CD4-positive, alpha-beta T cell (primary cell): ENCODE measurements at places on chromosomes 12 and 14. TPM values are rescaled to one million over a fixed set of nuclear protein-coding genes. Genes with fewer than 3 reads are reported as not detected.
A peak's percentile ranks its signal among the peaks of the same experiment; 100 is the strongest.

The ITPK1 gene
- total RNA-seq = 20.6 TPM

The CLEC6A gene
- total RNA-seq = not detected

The PALS1 gene
- 12.1 TPM for total RNA-seq

The LRRC10 gene
- not detected for total RNA-seq

The OR6C76 gene
- total RNA-seq = not detected

The GON7 gene
- total RNA-seq = 2.4 TPM

DNA sequence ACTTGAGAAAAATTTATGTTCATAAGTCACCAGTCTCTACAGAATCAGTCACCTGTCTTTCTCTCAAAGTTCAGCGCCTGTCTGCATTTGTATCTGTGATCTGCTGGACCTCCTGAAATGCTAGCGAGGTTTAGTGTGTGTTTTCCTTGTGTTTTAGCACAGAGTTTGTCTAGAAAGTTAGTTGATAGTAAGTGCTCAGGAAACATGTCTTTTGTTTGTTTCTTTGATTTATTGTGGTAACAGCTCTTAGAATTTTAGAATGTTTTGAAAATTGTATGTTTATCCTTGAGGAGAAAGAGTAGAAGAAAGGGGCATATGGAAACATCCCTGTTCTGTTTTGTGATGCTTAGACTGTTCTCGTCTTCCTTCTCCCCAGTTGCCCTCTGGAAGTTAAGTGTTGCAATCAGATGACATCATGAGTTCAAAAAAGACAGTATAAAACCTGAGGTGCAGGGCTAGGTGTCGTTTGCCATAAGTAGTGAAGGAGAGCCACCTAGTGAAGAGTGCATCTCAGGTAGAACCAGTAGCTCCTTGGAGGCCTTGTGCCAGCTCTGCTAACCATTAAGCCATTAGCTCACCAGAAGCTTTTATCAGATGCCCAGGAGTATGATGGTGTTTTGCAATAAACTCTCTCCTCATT is 44.8 kb downstream of the FBXW8 start:
- DNase-seq = no peak

- peak; percentile 97 for DNase-seq
Observed at GRCh38 chr14:69152902-69153151, at the start of gene DCAF5. TSS of gene DCAF5 (minus strand) at chr14:69153119. CDS start at chr14:69152978, 141 bp downstream.

DNA sequence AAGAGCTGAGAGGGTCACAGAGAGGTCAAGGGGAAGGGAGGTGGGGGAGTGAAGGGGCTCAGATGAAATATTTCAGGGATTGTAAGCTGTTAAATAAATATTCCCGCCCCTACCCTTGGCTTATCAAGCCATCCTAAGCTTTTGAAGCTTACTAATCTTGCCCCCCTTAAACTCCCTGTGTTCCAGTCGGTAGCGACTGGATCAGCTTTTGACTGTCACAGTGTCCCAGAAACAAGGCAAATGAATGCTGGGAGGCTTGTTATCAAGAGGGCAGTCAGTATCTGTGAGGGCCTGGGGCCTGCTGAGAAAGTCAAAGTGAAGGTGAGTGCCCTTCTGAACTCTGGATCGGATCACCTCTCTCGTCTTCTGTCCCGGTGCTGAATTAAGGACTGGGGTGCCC is 128.1 kb downstream of the DACT1 start:
- no peak for DNase-seq

- no peak for DNase-seq
Observed at GRCh38 chr14:59474172-59474571, 9.0 kb upstream of the GPR135 start.

DNA sequence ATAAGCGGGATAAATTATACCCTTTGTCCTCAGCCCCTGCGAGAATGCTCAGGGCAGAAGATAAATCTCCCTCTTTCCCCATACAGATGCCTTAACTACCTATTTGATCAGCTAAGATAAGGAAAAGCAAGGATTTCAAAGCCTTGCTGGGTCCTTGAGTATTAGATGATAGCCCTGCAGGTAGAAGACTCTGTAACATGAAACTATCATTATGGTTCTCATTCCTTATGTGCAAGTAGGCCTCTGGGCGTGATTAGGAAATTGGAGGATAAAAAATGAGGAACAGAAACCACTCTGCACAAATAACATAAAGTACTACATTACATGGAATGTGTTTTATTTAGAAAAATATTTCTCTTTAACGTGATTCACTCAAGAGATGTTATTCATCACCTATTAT is 14.5 kb upstream of the WDR89 start:
- no peak for DNase-seq

- DNase-seq = no peak
Observed at GRCh38 chr12:122184517-122184916, 1.6 kb downstream of the LRRC43 start.

DNA sequence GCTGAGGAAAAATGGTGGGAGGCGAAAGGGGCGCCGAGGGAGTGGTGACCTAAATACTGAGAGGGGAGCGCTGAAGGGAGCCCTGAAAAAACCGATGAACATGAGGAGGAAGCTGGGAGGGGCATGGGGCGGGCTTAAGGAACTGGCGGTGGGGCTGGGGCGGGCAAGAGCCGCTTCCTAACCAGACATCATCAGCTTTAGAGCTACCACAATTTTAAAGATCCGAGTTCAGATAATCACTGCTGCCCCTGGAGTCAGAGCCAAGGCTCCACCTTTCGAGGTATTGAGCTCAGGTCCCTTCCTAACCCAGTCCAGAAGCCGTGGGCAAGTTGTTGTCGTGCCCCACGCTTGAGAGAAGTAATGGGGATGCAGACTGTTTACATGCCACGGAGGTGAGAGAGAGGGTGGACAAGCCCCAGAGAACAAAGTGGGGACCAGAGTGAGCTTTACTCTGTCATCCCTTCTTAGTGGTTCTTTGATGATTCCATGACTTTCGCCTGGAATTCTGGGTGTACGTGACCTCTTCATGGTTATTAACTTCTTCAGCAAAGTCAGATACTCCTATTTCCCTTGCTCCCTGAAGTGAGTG is 393 bp downstream of the ORMDL2 start:
- DNase-seq = no peak

DNA sequence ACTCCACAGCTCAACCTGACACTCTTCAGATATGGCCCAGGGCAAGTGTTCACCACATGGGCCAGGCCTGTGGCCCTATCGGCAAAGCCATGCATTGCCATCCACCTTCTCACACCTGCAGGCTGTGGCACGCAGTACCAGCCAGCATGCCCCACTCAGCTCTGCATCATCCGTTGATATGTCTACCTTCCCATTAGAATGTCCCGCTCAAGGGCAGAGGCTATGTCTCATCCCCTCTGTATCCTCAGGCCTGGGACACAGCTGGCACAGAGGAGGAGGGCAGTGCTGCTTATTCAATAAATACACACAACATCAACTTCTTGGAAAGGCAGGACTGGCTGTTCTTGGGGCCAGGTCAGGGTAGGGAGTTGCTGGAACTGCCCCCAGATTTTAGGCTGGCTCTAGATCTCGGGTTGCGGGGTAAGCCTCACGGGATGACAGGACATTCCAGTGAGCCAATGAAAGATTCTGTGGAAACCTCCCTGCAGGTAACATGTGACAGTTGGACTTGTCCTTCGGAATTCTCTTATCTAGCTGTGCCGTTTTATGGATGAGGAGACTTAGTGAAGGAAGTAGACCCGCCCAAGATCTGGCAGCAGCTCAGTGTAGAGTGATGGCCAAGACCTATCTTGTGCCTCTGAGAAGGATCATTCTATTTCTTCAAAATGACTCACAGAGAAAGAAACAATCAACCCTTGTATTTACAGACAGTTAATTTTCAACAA is 25.6 kb downstream of the SYNE3 start:
- no peak for DNase-seq

GRCh38 chr14:105859717-105860614 is 333.6 kb downstream of the TMEM121 start:
- peak; percentile 47 for DNase-seq

DNA sequence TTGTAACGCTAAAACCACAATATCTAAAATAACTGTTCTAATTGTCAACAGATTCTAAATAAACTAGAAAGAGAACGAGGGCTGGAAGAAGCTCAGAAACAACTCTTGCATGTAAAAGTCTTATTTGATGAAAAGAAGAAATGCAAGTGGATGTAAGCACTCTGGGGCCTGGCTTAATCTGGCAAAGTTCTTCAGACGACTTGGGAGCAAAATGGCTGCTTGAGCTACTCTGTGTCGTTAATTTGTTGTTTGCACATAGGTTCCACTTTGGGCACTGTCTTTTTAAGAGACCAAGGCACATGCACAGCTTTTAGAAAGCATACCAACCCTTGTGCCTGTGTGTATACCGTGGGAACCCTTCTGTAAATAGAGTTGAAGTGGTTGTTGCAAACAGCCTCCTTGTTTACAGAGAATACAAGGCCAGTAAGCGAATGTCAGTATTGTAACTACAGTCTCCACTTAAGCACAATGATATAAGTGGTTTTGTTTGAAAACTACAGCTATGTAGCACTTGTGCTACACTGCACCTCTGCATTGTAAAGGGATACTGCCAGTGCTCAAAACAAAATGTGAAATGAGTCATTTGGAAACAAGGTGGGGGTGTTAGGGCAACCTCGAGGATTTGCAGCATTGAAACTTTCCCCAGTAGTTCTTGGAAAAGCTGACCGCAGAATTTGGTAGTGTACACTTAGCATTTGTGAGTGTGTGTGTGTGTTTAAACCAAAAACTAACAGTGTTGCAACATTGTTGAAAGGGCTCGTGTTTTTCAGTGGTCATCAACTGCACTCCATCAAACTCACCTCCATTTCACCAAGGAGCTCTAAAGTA is 154.3 kb downstream of the CEP83 start:
- DNase-seq = no peak

- no peak for DNase-seq
Observed at GRCh38 chr12:54052438-54053002, 1.1 kb upstream of the HOXC4 start.
